ENCODE measurements at places on chromosomes 3 and 15. TPM values are rescaled to one million over a fixed set of nuclear protein-coding genes. Genes with fewer than 3 reads are reported as not detected.

DNA sequence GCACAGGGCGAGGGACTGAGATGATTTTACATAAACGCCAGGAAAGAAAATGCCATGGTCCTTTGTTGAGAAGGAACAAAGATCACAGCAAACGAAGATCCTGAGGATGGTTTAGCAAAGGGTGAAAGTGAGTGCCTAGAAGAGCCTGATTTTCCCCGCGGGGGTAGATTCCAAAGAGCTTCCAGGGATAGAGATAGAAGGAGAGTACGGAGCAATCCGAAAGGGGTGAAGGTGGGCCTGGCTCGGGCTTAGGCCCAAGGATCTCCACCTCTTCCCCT, 977 bp downstream of the CDC25A start:
- peaks cover 49% of the 10 kb centered on the region for H3K36me3 ChIP-seq
- DNase-seq = no peak
- no peaks in the 10 kb centered on the region for H3K27me3 ChIP-seq
- H3K4me3 ChIP-seq = peak overlapping the region; percentile 79

DNA sequence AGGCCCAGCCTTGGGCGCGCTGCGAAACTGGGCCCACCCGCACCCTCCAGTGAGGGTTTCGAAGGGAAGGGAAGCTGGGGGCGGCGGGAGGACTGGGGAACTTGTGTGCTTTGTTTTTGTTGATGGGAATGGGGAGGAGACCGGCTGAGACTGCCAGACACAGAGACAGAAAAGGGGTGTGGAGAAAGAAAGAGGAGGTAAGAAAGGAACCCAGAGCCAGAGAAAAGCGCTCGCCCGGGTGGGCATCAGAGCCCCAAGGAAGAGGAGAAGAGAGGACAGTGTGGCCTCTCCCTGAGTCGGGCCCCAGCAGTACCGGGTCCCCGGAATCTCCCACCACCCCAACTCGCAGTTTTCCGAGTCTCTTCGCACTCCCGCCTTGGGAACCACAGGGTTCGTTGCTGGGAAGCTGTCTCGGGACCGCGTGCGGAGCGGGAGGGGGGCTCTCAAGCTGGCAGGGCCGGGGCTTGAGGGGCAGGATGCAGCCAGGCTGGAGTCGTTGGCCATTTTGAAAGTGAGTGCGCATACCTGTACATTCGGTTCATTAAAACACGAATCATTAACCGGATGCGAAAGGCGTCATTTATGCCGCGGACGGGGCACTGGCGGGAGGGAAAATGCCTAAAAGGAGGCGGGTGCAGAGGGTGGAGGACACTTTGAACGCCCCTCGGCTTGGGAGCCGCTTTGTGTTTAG, 3.1 kb downstream of the SKOR1 start:
- no peak for DNase-seq
- peak overlapping the region; percentile 31 for H3K4me3 ChIP-seq
- H3K27ac ChIP-seq = peak overlapping the region; percentile 57
- H3K4me1 ChIP-seq = peaks cover 45% of the 10 kb centered on the region

DNA sequence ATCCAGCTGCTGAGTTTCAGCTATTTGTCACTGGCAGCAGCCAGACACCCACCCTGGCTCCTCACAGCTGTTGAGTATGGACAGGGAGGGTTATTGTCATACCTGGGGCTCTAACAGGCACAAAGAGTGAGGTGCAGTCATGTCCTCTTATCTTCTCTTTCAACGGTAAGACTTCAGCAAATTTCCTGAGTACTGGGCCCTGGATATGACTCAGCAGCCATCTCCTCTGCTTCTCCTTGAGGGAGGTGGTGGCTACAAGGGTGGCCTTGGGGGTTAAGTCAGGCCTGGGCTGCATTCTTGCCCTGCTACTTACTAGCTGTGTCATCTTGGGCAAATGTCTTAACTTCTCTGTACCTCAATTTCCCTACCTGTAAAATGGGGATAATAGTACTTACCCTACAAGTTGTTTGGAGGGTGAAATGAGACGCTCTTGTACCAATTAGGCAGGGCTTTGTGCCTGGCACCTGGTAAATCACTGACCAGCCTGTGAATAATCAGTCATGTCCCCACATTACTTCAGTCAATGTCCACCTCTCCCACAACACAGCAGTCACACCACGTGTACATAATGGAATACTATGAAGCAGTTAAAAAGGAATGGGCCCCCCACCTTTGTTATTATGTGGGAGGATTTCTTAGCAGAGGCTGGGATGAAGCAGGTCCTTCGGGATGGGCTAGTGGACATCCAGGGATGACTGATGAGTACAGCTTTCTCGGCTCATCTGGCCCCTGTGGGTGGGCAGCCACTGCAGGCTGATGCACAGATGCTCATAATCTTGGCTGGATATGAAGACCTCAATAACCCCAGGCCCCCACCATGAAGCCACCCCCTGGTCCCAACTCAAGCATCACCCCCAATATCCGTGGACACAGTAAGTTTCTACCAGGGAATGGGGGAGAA, 528.8 kb downstream of the SHQ1 start:
- no peaks in the 10 kb centered on the region for H3K27me3 ChIP-seq
- no peak overlapping the region for H3K27ac ChIP-seq
- H3K4me3 ChIP-seq = no peak overlapping the region
- H3K36me3 ChIP-seq = no peaks in the 10 kb centered on the region
- no peaks in the 10 kb centered on the region for H3K4me1 ChIP-seq

DNA sequence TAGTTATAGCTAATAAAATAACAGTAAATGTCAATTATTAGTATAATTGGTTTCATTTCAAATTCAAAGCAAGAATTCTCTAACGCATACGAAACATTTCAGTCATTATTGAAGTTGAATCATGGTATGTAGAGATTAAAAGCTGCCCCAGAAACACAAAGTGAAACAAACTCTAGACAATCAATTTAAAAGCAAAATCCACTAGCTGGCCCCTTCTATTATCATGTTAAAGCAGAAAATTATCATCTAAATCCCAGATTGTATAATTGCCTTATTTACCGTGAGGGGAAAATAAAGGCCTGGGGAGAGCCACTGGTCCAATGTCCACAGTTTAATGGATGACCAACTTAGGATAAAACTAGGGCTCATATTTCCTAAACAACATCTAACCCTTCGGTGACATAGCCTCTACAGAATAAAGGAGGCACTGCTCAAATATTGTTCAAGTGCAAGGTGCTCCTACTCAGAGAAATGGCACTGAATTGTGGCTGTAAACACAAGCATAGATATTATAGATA, 110.9 kb upstream of the THRB start:
- no peaks in the 10 kb centered on the region for H3K36me3 ChIP-seq
- no peaks in the 10 kb centered on the region for H3K4me1 ChIP-seq
- H3K27ac ChIP-seq = no peak overlapping the region
- no peak overlapping the region for H3K4me3 ChIP-seq

- no peaks in the 10 kb centered on the region for H3K36me3 ChIP-seq
- no peak for DNase-seq
- no peak overlapping the region for H3K27ac ChIP-seq
These were observed 324.8 kb upstream of the ONECUT1 start for GRCh38 chr15:53114960-53115359.

DNA sequence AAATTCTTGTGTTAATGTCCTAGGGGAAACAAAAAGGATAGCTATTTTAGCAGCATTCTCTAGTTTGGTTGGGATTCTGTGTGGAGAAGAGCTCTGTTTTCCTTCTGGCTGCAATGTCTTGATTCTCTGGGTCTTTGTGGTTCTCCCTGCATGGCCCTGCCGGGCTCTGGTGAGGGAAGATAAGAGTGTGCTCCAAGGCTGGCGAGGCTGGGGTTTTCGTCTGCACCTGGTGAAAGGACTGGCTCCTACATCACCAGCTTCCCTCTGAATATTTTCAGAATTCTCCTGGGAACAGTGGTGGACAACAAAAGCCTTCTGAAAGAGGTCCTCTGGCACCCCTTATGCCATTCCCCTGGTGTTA, 38.1 kb upstream of the SFMBT1 start:
- no peaks in the 10 kb centered on the region for H3K4me1 ChIP-seq
- no peak overlapping the region for H3K4me3 ChIP-seq
- H3K27ac ChIP-seq = peak overlapping the region; percentile 58
- no peaks in the 10 kb centered on the region for H3K27me3 ChIP-seq
- DNase-seq = no peak

DNA sequence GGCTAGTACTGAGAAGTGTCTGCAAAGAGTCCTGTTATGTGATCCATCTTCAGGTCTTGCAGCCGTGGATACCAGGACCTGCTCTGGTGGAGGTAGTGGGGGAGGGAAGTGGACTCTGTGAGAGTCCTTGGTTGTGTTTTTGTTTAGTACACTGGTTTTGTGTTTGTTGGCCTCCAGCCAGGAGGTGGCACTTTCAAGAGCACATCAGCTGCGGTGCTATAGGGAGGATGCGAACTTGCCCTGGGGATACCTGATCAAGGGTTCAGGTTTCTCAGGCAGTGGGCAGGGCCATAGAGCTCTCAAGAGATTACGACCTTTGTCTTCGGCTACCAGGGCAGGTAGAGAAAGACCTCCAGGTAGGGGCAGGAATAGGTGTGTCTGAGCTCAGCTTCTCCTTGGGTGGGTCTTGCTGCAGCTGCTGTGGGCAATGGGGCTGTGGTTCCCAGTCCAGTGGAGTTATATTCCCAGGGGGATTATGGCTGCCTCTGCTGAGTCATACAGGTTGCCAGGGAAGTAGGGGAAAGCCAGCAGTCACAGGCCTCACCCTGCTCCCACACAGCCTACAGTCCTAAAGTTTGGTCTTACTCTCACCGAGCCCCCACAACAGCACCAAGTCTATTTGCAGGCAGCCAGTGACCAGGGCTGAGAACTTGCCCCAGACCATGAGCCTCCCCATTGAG, 132.8 kb upstream of the NPHP3 start:
- H3K27me3 ChIP-seq = no peaks in the 10 kb centered on the region
- DNase-seq = no peak
- no peaks in the 10 kb centered on the region for H3K36me3 ChIP-seq
- no peak overlapping the region for H3K4me3 ChIP-seq

GRCh38 chr3:71987089-71987735, 202.3 kb upstream of the PROK2 start:
- H3K27ac ChIP-seq = no peak overlapping the region
- no peaks in the 10 kb centered on the region for H3K27me3 ChIP-seq
- no peak overlapping the region for H3K4me3 ChIP-seq
- no peaks in the 10 kb centered on the region for H3K36me3 ChIP-seq
- no peak for DNase-seq

GRCh38 chr3:41974223-41974622, 12.3 kb upstream of the ULK4 start:
- H3K27me3 ChIP-seq = peaks cover 9% of the 10 kb centered on the region
- H3K27ac ChIP-seq = no peak overlapping the region
- H3K4me3 ChIP-seq = no peak overlapping the region
- no peak for DNase-seq
- no peaks in the 10 kb centered on the region for H3K36me3 ChIP-seq

DNA sequence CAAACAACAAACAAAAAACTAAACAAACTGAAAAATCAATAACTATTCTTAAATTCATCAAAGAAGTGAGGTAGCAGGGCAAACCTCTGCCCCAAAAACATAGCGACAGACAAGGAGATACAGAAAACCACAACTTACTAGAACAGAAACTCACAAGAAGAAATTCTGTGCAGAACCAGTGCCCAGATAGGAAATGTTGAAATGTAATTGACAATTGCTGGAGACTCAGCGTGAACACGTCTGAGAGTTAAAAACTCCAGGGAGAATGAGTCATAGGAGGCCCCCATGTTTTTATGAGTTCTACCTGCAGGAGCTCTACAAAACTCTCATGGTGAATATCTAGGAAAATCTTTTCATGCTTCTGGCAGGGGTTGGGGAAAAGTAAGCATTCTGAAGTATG, 95.5 kb upstream of the SETMAR start:
- no peaks in the 10 kb centered on the region for H3K36me3 ChIP-seq
- peaks cover 3% of the 10 kb centered on the region for H3K27me3 ChIP-seq
- no peak for DNase-seq
- no peak overlapping the region for H3K4me3 ChIP-seq

- no peak overlapping the region for H3K27ac ChIP-seq
- H3K27me3 ChIP-seq = no peaks in the 10 kb centered on the region
- H3K36me3 ChIP-seq = peaks cover 8% of the 10 kb centered on the region
- DNase-seq = no peak
- no peak overlapping the region for H3K4me3 ChIP-seq
These were observed 17.0 kb upstream of the STT3B start for GRCh38 chr3:31515486-31516284.

DNA sequence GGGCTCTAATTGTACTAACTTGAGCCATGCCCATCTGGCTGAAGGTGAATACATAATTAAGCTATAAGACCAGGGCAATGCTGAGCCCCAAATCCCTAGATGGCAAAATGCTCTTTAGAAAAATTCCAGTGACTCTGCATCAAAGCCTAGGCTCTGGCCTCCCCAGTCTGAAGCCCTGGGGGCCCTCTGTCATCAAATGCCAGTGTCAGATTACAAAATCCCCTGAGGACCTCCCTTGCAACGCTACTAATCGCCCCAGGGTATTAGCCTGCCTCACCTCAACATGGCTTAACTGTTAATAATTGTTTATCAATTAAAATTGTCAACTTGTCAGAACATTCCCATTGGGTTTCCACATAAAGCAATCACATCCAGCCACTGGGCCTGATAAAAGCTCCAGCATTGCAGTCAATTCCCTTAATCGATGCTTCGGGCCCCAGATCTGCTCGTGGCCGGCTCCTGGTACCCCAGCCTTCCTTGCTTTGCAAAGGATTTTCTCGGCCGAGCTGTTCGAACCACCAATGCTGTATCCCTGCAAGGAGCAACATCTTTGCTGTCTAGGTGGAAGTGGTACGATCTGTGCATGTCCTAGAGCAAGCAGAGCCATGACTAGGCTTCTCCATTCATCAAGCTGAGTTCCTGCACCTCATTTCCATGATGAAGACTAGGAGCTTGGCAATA, 151.7 kb downstream of the MEGF11 start:
- H3K27ac ChIP-seq = no peak overlapping the region
- no peaks in the 10 kb centered on the region for H3K4me1 ChIP-seq
- no peak overlapping the region for H3K4me3 ChIP-seq
- no peaks in the 10 kb centered on the region for H3K36me3 ChIP-seq
- DNase-seq = no peak

DNA sequence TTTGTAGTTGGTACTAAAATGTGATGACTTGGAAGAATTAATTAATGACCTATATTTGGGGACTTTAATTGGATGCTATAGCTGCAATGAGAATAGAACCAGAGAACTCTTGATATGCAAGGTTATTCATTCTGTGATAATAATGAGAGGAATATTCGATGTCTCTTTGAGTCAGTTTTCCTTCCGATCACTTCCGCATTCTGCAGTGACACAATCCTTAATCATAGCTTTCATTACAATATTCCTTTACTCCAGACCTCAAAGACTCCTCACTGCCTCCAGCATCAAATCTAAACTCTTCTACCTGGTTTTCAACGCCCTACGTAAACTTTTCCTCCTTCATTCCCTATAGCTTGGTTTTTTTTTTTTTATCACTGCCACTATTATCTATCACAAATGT, 21.6 kb downstream of the B3GNT5 start:
- no peak overlapping the region for H3K27ac ChIP-seq
- DNase-seq = no peak
- H3K4me3 ChIP-seq = no peak overlapping the region
- peaks cover 4% of the 10 kb centered on the region for H3K4me1 ChIP-seq
- no peaks in the 10 kb centered on the region for H3K27me3 ChIP-seq

GRCh38 chr15:92714077-92714476, 58.5 kb upstream of the FAM174B start:
- peaks cover 5% of the 10 kb centered on the region for H3K4me1 ChIP-seq
- no peak overlapping the region for H3K27ac ChIP-seq
- no peak for DNase-seq
- H3K36me3 ChIP-seq = no peaks in the 10 kb centered on the region
- peak overlapping the region; percentile 63 for H3K4me3 ChIP-seq

MED12L gene
- 0.79 TPM for total RNA-seq

JAGN1 gene
- total RNA-seq = 31.0 TPM

PTPRG gene
- not detected for total RNA-seq

CRABP1 gene
- total RNA-seq = not detected

CCR8 gene
- 0.55 TPM for total RNA-seq

PRICKLE2 gene
- not detected for total RNA-seq

TF gene
- total RNA-seq = 0.05 TPM

PLSCR5 gene
- not detected for total RNA-seq

All from activated CD8-positive, alpha-beta T cell treated with anti-CD3 and anti-CD28 coated beads, Interleukin-2, amount 10 ng/mL, durations not matched to agents 7 days and 5 days (primary cell).